ENCODE measurements at places on chromosomes 6 and 20.

GRCh38 chr6:44386929-44387345 is 569 bp upstream of the CDC5L start:
- DNase-seq: no peak

DNA sequence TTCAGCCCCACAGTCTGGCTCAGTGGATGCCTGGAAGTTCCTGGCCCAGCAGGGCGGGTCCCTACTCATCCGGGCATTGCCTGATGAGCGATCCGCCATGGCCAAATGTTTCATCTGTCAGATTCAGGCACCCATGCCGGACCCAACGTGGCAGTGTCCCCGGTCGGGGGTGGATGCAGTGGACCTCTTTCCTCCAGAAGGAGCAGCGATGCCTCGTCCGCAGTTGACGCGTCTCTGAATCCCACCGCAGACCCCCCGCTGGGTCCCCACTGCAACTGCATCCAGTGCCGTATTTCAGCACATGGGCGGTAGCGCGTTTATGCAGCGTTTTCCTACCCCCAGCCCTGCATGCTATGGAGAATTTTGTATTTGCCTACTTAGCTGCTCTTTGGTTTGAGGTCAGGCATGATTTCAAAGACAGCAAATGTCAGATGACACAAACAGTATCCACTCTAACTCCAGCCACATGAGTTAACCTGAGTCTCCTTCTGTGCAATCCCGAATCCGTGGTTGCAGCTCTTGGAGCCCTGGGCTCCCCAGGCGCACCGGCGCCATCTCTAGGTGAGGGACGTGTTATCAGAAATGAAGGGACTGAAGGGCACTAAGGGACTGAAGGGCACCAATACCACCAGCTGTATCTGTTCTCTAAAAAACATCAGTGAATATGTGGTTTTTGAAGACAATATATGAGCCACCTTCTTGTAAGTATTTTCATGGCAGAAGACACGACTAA is 72.6 kb upstream of the THBS2 start:
- DNase-seq: no peak

GRCh38 chr6:37848371-37848770 is 28.8 kb downstream of the ZFAND3 start:
- DNase-seq: no peak

- DNase-seq: no peak
Measured at GRCh38 chr6:2990248-2990931, 9.3 kb upstream of the NQO2 start.

DNA sequence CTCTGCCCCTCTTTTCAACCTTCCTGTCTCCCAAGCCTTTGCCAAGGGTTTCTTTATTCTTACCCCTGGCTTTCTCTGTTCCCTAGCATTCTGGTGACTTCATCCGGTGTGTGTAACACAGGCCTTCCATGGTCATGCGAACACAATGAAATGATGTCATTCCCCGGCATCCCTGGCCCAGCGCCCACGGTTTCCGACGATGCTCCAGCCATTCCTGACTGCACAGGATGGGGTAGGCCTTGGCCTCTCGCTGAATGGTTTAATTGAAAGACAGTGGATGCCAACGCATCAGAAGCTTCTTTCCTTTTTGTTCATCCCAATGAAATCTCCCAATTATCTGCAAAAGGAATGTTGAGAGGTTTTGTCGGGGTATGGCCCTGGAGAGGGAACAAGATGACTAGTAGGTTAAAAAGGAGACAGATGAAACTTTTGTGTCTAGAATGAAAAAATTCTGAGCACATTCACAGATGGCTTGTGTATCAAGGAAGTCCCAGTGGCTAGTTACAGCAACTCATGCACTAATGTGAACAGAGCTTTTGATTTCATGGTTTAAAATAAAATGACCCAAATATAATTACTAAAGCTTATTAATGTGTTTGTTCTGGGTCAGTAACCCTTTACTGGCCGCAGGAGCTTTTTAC is 655.0 kb downstream of the QKI start:
- no peak for DNase-seq

DNA sequence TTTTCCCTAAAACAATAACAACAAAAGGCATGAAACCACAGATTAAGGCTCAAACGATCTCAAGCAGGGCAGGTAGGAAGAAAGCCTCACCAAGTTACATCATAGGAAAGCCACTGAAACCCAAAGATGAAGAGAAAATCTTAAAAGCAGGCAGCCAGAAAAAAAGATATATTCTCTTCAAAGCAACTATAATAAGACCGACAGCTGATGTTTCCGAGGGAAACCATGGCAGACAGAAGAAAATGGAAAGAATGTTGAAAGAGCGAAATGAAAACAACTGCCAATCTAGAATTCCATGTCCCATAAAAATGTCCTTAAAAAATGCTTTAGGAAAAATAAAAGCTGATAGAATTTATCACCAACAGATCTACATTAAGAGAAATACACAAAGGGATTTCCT is 161.5 kb upstream of the THBS2 start:
- DNase-seq: no peak

DNA sequence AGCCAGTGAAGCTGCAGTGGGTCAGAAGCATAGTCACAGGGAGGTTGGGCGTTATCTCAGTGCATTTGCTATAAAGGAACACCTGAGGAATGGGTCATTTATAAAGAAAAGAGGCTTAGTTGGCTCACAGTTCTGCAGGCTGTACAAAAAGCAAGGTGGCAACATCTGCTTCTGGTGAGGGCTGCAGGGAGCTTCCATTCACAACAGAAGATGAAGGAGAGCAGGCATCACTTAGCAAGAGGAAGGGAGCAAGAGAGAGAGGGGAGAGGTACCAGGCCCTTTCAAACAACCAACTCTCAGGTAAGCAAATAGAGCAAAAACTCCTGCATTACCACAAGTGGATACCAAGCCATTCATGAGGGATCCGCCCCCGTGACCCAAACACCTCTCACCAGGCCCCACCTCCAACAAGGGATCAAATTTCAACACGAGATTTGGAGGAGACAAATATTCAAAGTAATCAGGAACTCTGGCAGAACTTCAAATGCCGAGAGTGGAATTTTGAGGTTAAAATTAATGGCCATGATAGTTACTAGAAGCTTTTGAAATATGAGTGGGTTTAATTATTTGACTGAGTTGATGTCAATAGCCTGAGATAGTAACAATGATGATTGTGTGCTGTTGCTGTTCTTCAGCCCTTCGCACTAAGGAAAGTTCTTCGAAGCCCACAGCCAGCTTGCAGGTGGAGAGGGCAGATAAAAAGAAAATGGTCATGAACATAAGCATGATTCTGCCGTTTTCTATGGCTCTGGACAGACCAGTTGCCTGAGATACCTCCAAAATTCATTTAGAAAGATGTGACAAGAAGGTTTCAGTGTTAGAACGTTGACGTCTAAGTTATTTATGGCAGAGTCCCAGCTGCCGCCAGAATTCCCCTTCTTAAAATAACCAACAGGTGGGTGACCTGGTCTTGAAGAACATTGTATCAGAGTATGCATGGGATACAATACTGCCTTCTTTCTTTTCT is 55.3 kb upstream of the ADTRP start:
- DNase-seq: no peak

DNA sequence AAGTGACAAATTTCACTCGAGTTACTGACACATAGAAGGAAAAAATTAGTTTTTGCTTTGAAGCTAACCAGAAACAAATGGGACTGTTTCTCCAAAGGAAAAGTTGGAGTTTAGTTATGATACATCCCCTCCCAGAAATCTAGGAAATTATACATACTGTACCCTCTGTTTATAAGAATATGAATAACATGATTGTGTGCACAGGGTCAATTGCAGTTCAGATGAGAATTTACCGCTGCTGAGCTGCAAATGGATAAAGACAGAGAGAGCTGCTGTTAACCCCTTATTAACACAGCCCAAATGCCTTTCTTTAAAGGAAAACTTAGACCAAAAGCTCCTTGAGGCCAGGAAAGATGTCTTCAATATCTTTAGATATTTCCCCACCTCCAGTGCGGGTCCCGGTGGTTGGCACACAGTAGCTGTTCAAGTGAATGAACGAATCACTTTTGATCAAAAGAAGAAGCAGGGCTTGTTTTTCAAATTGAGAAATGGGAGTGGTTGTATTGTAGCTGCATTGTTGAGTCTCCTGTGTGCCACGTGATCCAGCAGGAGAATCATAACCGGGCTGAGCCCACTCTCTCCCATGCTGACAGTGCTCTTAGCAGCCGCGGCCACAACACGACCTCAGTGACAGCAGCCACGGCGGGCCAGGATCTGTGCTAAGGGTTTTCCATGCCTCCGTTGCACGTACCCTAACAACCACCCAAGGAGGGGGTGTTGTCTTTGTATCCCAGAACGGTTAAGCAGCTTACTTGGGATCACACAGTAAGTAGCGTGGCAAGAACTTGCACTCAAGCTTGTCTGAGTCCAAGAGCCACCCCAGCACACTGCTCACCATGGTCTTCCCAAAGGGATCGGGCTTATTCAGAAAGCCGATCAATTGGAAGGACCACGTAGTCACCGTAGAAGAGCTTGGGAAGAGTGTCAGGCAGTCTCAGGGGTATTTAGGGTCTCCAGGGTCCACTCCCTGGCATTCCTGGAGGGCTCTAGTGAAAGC is 53.5 kb upstream of the BMP6 start:
- no peak for DNase-seq

- no peak for DNase-seq
Measured at GRCh38 chr6:81071121-81071520, 681.4 kb downstream of the TENT5A start.

DNA sequence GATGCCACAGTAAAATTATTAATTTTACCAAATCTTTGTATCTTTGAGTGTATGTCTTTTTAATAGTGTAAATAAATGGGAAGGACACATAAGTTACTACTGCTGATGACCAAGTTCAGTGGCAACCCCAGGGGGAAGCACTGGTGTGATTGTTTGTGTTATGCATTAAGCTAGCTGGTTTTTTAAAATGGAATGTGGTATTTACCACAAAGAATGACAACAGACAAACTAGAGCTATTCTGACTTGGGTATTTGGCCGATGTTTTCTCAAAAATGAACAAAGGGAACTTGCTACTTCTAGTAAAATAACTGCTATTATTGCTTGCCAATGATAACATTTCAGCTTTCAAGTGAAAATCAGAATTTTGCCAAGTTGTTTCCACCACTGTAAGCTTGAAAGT is 2.9 kb downstream of the FNDC1 start:
- no peak for DNase-seq

- no peak for DNase-seq
Measured at GRCh38 chr20:38730167-38730988, 6.1 kb downstream of the SLC32A1 start.

- DNase-seq: no peak
Measured at GRCh38 chr6:42263165-42263728, 45.6 kb upstream of the MRPS10 start.

DNA sequence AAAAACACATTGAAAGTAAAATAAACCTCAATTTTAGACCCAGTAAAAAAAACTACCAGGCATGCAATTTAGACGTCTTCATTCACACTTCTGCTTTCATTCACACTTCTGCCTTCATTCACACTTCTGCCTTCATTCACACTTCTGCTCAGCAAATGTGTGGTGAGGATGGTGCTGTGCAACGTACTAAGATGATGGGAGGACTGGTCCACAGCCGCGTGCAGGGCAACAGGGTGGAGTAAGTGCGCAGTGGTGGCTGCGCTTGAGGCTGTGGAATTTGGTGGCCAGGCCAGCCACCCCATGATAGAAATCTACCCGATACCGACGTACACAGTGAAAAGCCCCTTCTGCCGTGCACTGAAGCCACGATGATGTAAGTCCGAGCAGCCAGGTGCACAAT is 114.3 kb upstream of the CD93 start:
- no peak for DNase-seq

- DNase-seq: no peak
Measured at GRCh38 chr6:116449565-116449964, 11.6 kb upstream of the CALHM6 start.

DNA sequence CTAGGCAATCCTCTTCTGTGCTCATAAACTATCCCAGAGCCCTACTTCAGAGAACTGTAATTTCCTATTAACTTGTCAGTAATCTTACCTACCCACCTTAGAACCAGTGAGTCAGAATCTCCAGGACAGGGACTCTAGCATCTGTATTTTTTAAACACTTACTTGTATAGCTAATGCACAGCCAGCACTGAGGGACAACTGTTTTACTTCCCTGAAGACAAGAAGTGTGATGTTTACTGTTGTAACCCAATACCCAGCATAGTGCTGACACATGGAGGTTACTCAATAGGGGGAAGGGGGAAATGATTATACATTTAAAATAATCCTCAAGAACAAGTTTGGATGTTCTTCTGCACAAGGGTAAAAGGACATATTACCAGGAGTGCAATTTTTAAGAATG is 130.8 kb downstream of the BTBD9 start:
- DNase-seq: no peak

- DNase-seq: no peak
Measured at GRCh38 chr20:39516964-39517363, 554.8 kb downstream of the DHX35 start.

DNA sequence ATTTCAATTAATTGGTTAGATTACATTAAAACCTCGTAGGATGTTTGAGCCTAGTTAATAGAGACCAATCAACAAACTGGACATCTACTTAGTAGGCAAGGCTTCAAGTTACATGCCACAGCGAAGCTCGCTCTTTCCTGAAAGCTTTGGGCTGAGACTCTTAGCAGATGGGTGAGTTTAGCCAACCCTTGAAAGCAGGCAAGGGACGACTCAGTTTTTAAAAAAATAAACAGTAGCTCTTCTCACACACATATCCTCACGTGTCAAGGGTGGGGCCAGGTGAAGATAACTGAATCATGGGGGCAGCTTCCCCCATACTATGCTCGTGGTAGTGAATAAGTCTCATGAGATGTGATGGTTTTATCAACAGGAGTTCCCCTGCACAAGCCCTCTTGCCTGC is 775 bp downstream of the MTFR2 start:
- no peak for DNase-seq

DNA sequence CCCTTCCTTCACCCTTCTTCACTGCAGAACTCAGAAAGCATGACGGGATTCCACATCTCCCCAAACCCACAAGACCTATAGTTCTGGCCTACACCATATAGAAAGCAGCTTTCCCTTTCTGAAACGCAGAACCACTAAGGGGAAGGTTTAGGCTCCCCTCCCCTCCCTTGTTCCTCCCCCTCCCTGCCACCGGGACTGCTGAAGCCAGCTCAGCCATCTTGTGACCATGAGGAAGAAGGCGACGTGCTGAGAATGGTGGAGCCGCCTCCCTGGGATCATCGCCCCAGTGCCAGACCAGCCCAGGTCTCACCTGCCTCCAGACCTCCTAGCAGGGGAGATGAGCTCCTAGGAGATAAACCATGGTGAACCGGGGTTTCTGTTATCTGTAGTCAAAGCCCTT is 19.6 kb downstream of the SERPINB6 start:
- DNase-seq: no peak

All from activated naive CD4-positive, alpha-beta T cell (primary cell).